ENCODE measurements at places on chromosomes 4 and X.

DNA sequence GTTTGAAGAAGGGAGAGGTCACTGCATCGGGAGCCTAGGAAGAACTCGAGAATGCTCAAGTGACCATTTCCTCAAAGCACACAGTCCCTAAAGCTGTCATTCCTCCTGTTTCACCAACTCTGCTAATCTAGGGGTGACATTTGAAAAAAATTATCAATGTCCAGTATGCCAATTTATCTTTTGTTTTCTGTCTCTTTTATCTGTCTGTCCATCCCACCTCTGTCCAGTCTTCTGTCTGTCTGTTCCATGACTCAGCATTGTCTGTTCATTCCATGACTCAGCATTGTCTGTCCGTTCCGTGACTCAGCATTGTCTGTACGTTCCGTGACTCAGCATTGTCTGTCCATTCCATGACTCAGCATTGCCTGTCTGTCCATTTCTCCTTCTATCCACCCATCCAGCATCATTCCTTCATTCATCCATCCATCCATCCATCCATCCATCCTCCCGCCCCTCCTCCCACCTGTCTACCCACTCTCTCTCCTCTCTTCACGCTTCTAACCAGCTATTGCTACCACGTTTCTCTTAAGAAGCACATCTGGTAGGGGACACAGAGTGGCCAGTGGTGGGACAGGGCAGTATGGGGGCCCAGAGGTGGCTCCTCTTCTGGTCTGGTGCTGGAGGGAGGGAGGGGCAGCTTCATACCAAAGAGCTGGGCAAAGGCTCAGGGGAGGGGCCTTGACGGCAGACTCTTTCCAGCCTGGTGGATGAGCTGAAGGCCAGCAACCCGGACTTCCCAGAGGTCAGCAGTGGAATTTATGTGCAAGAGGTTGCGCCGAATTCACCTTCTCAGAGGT is 34.1 kb downstream of the HTRA3 start:
- DNase-seq, result no peak

GRCh38 chr4:150583287-150584110 is 1.5 kb downstream of the MAB21L2 start:
- DNase-seq, result no peak

DNA sequence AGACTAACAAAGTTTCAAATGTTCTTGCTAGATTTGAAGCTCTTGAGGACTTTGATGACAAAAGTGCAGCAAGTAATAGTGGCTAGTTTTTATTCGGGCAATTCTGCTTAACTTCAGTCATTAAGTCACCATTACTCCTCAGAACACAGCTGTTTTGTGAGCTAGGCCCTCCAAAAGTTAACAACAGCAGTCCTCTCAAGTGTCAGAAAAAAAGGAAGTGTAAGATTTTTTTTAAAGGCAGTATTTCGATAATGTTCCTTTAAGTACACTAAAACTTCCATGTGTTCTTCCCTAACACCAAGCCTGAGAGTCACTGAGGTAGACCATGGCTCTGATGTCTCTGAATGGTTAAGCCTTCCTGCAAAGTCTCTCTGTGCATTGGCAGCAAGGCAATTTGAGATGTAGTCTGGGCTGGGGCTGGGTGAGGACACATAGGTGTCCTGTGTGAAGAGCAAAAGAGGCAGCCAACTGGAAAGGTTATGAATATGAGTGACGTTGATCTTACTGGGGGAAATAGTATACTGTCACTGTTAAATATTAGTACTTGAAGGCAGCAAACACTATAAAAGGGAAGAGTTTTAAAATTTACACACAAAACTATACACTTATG is 174.0 kb upstream of the MAP3K15 start:
- no peak for DNase-seq

- peak; percentile 3 for DNase-seq
These were observed 113.0 kb upstream of the PRDX4 start for GRCh38 chrX:23554304-23554703.

DNA sequence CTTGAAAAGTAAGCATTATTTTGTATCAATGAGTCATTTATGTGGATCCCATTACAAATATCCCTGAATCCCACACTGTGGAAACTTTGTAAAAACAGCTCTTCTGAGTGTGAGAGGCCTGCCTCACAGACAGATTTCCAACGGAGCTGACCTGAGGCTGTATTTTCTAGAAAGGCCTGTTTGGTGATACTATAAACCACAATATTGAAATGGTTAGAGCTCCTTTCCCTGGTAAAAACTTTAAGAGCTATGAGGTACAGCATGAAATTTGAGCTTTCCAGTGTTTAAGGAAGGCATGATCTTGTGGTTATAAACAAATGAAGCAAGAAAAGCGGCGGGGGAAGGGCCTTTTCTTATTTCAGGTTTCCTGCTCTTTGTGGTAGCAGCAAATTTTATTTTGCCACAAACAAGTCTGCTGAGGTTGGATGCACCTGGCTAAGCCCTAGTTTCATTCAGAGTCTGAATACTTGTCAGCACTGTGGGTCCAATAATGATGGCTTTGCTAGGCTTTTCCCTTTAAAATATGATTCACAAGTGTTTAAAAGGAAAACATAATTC is 86.8 kb upstream of the ETNPPL start:
- DNase-seq, result no peak

GRCh38 chr4:162234595-162234994 is 70.8 kb upstream of the FSTL5 start:
- no peak for DNase-seq

DNA sequence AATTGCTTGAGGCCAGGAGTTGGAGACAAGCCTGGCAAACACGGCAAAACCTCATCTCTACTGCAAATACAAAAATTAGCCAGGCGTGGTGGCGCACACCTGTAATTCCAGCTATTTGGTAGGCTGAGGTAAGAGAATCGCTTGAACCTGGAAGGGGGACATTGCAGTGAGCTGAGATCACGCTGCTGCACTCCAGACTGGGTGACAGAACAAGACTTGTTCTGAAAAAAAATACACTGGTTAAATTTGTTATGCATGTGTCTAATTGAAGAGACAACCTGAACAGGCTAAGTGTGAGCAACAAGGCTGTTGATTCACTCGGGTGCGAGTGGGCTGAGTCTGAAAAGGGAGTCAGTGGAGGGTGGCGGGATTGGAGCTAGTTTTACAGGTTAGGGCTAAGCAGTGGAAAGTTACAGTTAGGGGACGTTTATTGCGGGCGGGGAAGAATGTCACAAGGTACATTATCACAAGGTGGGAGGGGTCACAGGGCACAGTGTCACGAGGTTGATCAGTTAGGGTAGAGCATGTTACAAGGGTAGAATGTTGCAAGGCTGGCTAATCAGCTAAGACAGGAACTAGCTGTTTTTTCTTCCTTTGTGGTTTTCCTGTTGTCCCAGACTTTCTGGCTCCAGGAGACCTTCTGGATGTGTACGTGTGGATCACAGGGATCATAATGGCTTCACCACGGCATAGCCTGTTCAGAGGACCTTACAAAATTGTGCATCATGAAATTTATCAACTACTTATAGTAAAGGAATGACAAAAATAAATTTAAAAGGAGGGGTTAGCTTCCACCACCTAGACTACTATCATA is 115.8 kb downstream of the NAA11 start:
- no peak for DNase-seq

DNA sequence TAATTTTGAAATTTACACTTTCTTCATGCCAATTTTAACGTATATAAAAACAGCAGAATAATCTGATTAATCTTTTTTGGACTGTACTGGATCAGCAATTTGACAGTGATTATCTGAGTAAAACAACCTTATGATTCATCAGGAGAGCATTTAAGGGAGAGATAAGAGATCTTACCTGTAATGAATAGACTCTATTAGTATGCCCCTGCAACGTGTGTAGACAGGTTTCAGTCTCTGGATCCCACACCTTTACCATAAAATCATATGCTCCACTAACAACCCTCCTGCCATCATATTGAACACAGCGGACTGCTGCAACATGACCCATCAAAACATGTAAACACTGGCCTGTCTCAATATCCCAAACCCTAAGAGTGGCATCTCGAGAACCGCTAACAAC is 210.1 kb downstream of the FBXW7 start:
- DNase-seq, result no peak

- DNase-seq, result no peak
These were observed 181.6 kb downstream of the PCDH7 start for GRCh38 chr4:30901461-30902451.

DNA sequence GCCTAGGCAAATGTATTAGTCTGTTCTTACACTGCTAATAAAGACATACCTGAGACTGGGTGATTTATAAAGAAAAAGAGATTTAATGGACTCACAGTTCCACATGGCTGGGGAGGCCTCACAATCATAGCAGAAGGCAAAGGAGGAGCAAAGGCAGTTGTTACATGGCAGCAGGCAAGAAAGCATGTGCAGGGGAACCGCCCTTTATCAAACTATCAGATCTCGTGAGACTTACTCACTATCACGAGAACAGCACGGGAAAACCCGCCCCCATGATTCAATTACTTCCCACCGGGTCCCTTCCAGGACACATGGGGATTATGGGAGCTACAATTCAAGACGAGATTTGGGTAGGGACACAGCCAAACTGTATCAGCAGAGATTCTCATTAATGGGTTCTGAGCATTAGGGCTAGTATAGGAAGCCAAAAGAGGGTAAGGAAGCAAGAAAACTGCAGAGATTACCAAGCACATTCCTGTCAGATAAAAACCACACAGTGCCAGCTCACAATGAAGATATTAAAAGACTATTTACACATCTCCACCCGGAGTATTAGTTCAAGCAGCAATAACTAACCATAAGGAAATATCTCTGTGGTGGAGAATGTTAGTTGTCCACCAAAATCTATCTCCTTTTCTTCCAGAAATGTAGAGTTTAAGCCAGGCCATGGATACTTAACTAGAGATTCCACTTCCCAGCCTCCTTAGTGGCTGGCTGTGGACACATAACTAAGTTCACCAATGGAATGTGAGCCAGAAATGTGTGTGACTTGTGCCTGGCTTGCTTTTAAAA is 61.2 kb upstream of the HOPX start:
- DNase-seq, result no peak

- no peak for DNase-seq
These were observed 277.6 kb downstream of the GASK1B start for GRCh38 chr4:157895205-157895604.

- no peak for DNase-seq
These were observed 57.8 kb upstream of the HELT start for GRCh38 chr4:184960505-184960971.

- no peak for DNase-seq
These were observed 30.4 kb downstream of the FNIP2 start for GRCh38 chr4:158799013-158799770.

DNA sequence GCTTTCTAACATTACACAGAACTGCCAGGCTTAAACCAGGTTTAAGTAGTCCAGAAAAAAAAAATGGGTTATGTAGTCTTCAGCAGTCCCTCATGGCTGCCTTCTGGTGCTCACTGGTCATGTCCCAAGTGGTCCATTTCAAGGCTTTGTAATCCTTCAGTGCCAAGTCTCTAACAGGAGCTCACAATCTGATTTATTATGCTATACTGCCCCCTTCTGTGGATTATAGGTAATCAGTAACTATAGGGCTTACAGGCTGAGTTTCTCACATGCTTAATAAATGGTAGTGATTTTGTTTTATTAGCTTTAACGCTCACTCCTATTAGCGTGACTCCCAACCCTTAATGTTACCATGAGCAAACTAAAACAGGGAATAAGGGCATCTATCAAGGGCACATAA is 92.5 kb upstream of the EDA2R start:
- DNase-seq, result peak; percentile 1

GRCh38 chr4:130573742-130574141 is 1477.8 kb downstream of the C4orf33 start:
- no peak for DNase-seq

DNA sequence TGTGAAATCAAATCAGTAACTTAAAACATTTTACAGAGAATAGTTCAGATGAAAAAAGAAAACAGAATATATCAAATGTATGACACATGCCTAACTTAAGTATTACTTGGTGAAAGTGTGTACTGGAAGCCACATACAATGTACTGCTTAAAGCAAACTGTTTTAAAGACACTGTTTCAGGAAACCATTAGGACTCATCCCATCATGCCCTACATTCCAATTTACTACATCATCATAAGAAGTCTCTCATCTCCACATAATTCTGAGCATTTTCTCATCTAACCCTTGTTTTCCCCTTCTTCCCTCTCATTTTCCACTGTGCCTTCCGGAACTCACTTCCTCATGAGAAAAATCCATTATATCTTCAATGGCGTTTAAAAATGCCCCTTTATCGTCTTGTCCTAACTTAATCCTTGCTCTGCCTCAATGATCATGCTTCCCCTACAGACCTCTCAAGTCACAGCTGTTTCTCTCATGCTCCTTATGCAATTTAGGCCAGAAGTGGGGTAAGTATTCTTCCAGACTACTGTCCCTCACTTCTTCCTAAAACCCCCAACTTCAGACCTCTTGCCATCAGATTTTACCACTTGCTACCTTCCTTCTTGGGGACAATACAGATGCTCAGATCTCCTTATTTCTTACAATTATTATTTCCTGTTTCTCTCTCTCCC is 26.8 kb upstream of the FGF5 start:
- no peak for DNase-seq

DNA sequence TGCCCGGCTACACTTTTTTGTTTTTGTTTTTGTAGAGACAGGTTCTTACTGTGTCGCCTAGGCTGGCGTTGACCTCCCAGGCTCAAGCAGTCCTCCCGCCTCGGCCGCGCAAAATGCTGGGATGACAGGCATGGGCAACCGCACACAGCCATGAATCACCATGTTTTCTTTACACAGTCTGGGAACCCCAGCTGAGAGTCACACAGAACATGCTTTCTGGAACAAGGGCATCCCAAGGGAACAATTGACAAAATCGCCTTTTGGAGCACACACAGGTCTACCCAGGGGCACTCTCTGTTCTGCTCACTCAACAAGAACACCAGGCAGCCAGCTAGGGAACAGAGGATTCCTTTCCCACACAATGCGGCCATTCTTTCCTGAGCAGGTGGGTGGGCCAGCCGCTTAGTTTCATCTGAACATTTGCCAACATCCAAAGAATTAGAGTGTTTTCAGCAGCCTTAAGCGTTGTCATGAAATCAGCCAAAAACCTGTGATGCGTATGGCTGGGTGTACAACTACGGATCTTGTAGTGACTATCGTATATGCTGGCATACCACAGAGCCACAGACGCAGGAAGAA is 15.7 kb downstream of the PRKX start:
- no peak for DNase-seq

GRCh38 chr4:61770456-61770855 is 570.3 kb downstream of the ADGRL3 start:
- no peak for DNase-seq

- DNase-seq, result no peak
These were observed 17.1 kb upstream of the CPEB2 start for GRCh38 chr4:14985161-14985560.

- no peak for DNase-seq
These were observed 1870.5 kb upstream of the TENM3 start for GRCh38 chr4:180372691-180373090.
